ENCODE measurements at places on chromosomes 1 and 21. TPM values are rescaled to one million over a fixed set of nuclear protein-coding genes. Genes with fewer than 3 reads are reported as not detected.

The ALG14 gene
- 8.9 TPM for total RNA-seq

The ANGPTL1 gene
- total RNA-seq = 306 TPM

The TSPEAR gene
- total RNA-seq = not detected

The RNPC3 gene
- total RNA-seq = 9.6 TPM

The SPRTN gene
- 8.9 TPM for total RNA-seq
